ENCODE measurements at places on chromosomes 12 and 14. TPM values are rescaled to one million over a fixed set of nuclear protein-coding genes. Genes with fewer than 3 reads are reported as not detected.

DNA sequence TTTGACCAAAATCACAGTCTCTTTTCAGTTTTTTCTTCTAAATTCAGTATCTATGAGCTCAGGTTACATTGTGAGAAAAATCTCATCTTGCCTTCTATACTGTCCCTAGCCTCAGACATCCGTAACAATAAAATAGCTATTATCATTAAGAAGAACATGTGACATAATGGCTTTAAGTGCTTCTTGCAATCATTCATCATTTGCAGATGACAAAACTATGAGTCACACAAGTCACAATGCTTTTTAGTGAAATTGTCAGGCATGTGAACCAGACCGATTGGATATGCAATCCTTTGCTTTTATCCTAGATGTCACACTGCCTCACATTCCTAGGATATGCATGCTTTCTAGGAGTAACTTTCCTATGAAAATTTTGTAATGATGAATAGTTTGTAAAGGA is 313.1 kb downstream of the SLC6A15 start:
- no peaks in the 10 kb centered on the region for H3K27me3 ChIP-seq
- no peak for DNase-seq
- no peak overlapping the region for H3K27ac ChIP-seq
- H3K36me3 ChIP-seq: no peaks in the 10 kb centered on the region

DNA sequence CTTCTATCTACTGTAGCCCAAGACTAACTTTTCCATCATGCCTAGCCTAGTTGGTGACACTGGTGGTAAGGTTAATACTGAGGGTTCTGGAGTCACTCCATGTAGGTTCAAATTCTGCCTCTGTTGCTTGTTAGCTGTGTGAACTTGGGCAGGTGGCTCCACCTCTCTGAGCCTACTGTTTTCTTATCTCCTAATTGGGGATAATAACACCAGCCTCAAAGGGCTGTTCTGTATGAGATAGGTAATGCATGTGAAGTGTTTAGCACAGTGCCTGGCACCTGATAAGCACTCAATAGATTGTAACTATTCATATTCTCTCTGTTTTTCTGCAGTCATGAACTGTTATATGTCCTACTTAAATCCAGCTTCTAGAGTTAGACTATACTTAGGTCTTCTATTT is 17.5 kb upstream of the SPPL3 start:
- no peaks in the 10 kb centered on the region for H3K4me1 ChIP-seq
- H3K27me3 ChIP-seq: peaks cover 2% of the 10 kb centered on the region
- no peak overlapping the region for H3K27ac ChIP-seq
- no peak overlapping the region for H3K4me3 ChIP-seq
- DNase-seq: no peak

DNA sequence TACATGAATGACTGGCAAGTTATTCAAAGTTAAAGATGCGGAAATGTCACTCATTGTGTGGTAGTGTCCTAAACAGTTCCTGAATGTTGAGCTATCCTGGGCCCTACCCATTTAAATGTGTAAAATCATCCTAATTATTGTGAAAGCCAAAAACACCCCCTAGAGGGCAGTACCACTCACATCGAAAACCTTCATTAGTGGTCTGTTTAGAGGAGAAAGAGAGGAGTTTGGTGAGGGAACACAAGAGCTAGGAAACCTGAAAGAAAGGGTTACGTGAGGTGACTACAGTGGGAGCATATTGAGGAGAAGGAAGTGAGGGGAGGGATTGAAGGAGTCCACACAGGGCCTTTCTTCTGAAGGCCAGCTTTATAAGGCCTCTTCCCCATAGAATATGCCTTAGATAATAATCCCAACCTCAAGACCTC is 2.5 kb upstream of the TEP1 start:
- no peaks in the 10 kb centered on the region for H3K36me3 ChIP-seq
- no peaks in the 10 kb centered on the region for H3K4me1 ChIP-seq
- H3K4me3 ChIP-seq: no peak overlapping the region
- H3K27me3 ChIP-seq: no peaks in the 10 kb centered on the region

The PPP1CC gene
- total RNA-seq: 137 TPM

DNA sequence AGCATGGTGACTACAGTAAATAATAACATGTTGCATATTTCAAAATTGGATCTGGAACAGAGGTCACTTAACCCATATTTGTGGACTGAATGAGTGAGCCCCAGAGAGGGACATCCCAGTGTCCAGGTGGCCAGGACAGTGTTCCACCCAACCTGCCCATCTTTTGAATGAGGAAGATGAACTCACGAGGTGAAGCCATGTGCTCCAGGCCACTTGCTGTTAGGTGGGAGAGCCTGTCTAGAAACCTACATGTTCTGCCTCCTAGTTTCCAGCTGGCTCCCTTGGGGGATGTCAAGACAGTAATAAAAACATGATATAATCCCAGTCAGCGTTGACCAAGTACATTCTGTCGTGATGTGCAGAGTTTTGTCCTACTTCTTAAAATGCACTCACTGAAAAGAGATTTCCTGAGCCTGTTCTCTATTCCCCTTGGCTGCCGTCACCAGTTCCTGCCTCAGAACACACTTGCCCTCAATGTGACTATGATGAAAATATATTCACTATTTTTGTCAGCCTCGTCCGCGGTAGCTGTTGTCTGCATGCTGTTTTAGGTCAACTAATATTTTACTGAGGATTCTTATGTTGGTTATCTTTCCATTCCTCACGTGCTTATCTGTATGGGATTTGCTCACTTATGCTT is 25.7 kb downstream of the TSPAN9 start:
- H3K27me3 ChIP-seq: peaks cover 24% of the 10 kb centered on the region
- peak overlapping the region; percentile 100 for H3K27ac ChIP-seq
- peak overlapping the region; percentile 2 for H3K4me3 ChIP-seq
- no peak for DNase-seq

The MIPOL1 gene
- 14.5 TPM for total RNA-seq

- no peak overlapping the region for H3K27ac ChIP-seq
- peaks cover 4% of the 10 kb centered on the region for H3K36me3 ChIP-seq
- H3K4me1 ChIP-seq: no peaks in the 10 kb centered on the region
These were observed 96.0 kb upstream of the WSCD2 start for GRCh38 chr12:108033090-108033489.

The GPD1 gene
- 0.81 TPM for total RNA-seq

DNA sequence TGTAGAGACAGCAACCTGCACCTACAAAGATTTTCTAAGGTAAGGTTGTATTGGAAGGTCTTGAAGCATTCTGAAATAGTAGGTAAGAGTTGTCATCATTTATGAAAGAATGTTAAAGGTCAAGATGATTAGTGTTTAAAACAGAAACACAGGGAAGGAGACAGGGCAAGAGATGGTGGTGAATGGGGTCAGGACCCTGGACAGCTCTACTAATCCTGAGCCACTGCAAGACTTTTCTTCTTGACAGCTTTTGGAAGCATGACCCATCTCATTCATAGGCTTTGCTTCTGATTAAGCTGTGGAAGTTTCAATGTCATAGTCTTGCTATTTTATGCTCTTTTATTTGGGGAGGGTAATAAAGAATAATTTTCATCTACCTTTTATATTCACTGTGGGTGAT is 75.5 kb upstream of the CAND1 start:
- no peak for DNase-seq
- no peaks in the 10 kb centered on the region for H3K27me3 ChIP-seq
- H3K36me3 ChIP-seq: no peaks in the 10 kb centered on the region
- H3K4me1 ChIP-seq: no peaks in the 10 kb centered on the region
- no peak overlapping the region for H3K4me3 ChIP-seq

GRCh38 chr14:68041876-68042354 is 222.3 kb downstream of the RAD51B start:
- H3K27ac ChIP-seq: no peak overlapping the region
- no peaks in the 10 kb centered on the region for H3K36me3 ChIP-seq
- peaks cover 10% of the 10 kb centered on the region for H3K4me1 ChIP-seq
- DNase-seq: no peak

The RNF212B gene
- total RNA-seq: not detected

The DEPDC4 gene
- 2.0 TPM for total RNA-seq

The TMTC1 gene
- total RNA-seq: 1.4 TPM

DNA sequence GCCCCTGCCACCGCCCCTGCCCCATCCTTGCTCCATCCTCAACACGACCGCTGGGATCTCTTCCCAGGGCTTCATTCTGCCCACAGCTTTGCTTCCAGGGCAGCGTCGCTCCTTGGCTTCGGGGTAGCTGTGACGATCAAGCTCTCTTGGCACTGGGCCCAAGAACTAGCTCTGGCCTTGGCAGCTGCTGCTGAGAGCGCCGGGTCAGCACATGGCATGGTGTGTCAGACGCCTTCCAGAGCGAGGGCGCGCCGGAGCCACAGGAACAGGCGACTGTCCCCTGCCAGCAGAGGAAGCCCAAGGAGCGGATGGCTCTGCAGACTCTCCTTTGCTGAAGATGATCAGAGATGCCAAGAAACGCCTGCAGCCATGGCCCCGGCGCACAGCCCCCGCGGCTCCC is 15.9 kb downstream of the RAB35 start:
- H3K27ac ChIP-seq: no peak overlapping the region
- peaks cover 13% of the 10 kb centered on the region for H3K4me1 ChIP-seq
- no peaks in the 10 kb centered on the region for H3K36me3 ChIP-seq
- no peak overlapping the region for H3K4me3 ChIP-seq

- H3K27ac ChIP-seq: no peak overlapping the region
- DNase-seq: no peak
- peaks cover 3% of the 10 kb centered on the region for H3K4me1 ChIP-seq
These were observed 46.7 kb downstream of the PTGER2 start for GRCh38 chr14:52360831-52361230.

The RNASE4 gene
- total RNA-seq: 1.7 TPM

GRCh38 chr14:51370758-51371386 is 130.8 kb downstream of the TMX1 start:
- H3K4me1 ChIP-seq: peaks cover 12% of the 10 kb centered on the region
- H3K27ac ChIP-seq: no peak overlapping the region

DNA sequence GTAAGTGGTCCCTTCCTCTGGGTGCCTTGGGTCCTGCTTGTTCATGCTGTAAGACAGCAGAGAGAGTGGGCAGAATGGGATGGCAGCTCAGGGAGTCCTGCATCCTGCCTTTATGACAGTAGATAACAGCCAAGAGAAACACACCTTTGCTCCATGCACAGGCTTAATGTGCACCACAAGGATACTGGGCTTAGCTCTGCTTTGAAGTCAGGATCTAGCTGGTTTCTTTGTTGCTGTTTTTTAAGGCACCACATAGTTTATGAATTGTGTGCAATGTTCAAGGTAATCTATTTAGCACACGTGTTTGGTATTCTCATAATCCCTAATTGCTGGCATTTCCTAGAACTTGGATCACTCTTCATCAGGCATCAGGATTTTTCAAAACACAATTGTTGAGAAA is 239.5 kb upstream of the DCN start:
- no peak overlapping the region for H3K4me3 ChIP-seq
- H3K4me1 ChIP-seq: peaks cover 9% of the 10 kb centered on the region
- DNase-seq: no peak
- H3K27ac ChIP-seq: no peak overlapping the region
- no peaks in the 10 kb centered on the region for H3K36me3 ChIP-seq

The PPP1R1A gene
- total RNA-seq: 47.6 TPM

The A2M gene
- total RNA-seq: 346 TPM

The LRP1 gene
- 125 TPM for total RNA-seq

GRCh38 chr14:72350215-72350614 is 418.0 kb downstream of the RGS6 start:
- H3K36me3 ChIP-seq: no peaks in the 10 kb centered on the region
- DNase-seq: no peak
- no peak overlapping the region for H3K4me3 ChIP-seq
- H3K27ac ChIP-seq: no peak overlapping the region
- H3K27me3 ChIP-seq: peaks cover 3% of the 10 kb centered on the region
- no peaks in the 10 kb centered on the region for H3K4me1 ChIP-seq

GRCh38 chr14:65840786-65841185 is 428.3 kb downstream of the FUT8 start:
- no peaks in the 10 kb centered on the region for H3K4me1 ChIP-seq
- no peak overlapping the region for H3K4me3 ChIP-seq
- no peak for DNase-seq
- H3K36me3 ChIP-seq: no peaks in the 10 kb centered on the region
- peaks cover 5% of the 10 kb centered on the region for H3K27me3 ChIP-seq

DNA sequence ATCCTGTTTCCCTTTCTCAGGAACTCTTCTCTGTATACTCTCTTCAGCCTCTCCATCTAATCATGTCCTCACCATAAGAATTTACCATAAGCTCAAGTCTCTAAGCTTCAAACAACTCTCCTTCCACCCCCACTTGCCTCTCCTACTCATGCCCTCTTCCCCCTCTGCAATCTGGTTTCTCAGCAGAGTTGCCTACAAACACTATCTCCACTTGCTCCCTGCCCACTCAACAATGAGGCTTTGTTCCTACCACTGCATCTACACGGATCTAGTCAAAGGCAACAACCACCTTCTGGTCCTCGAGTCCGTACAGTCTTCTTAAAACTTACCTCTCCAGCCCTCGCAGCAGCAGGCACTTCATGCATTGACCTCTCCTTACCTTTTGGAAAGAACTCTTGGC is 17.2 kb upstream of the FBLN5 start:
- H3K4me1 ChIP-seq: peaks cover 6% of the 10 kb centered on the region
- H3K27me3 ChIP-seq: peaks cover 4% of the 10 kb centered on the region
- H3K27ac ChIP-seq: no peak overlapping the region
- no peak for DNase-seq

The INF2 gene
- 11.8 TPM for total RNA-seq

GRCh38 chr14:79878785-79879184 is 332.5 kb downstream of the DIO2 start:
- no peaks in the 10 kb centered on the region for H3K36me3 ChIP-seq
- H3K4me1 ChIP-seq: no peaks in the 10 kb centered on the region
- no peak overlapping the region for H3K27ac ChIP-seq
- no peak for DNase-seq
- no peaks in the 10 kb centered on the region for H3K27me3 ChIP-seq

DNA sequence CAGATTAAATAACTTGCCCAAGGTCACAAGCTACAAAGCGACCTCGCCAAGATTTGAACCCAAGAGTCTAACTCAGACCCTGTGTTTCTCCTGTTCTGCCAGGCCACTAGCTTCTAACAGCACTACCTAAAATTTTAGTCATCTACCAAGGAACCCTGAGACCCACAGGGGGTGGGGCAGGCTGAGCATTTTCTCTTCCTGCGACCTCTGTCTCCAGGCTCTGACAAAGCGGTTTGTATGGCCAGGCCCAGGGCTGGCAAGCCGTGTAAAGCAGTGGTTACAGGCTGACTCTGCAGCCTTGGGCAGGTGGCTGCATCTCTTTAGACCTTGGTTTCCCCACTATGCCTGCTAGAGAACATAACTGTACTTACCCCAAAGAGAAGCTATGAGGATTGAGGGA is 5.3 kb downstream of the VDR start:
- DNase-seq: no peak
- no peaks in the 10 kb centered on the region for H3K36me3 ChIP-seq
- peaks cover 10% of the 10 kb centered on the region for H3K27me3 ChIP-seq

The KRT82 gene
- total RNA-seq: not detected

GRCh38 chr12:131345521-131346436 is 365.1 kb upstream of the SFSWAP start:
- H3K4me1 ChIP-seq: peaks cover 23% of the 10 kb centered on the region
- no peak overlapping the region for H3K4me3 ChIP-seq
- no peaks in the 10 kb centered on the region for H3K36me3 ChIP-seq
- H3K27me3 ChIP-seq: peaks cover 4% of the 10 kb centered on the region
- H3K27ac ChIP-seq: no peak overlapping the region
- DNase-seq: no peak

- H3K4me3 ChIP-seq: no peak overlapping the region
- no peaks in the 10 kb centered on the region for H3K36me3 ChIP-seq
- no peaks in the 10 kb centered on the region for H3K27me3 ChIP-seq
- H3K4me1 ChIP-seq: no peaks in the 10 kb centered on the region
- DNase-seq: no peak
- no peak overlapping the region for H3K27ac ChIP-seq
These were observed 111.5 kb upstream of the PRICKLE1 start for GRCh38 chr12:42701084-42701483.

The NYNRIN gene
- 33.5 TPM for total RNA-seq

Measured in glutamatergic neuron (in vitro differentiated cells).